Right renal cortex interstitium (tissue), 3 donors: ENCODE measurements at places on chromosomes 11 and 22. TPM values are rescaled to one million over a fixed set of nuclear protein-coding genes. Genes with fewer than 3 reads are reported as not detected.

RIMBP3B gene
- polyA plus RNA-seq: not detected

SPTBN2 gene
- polyA plus RNA-seq: 52.4 TPM

MMP7 gene
- 31.4 TPM for polyA plus RNA-seq

PISD gene
- polyA plus RNA-seq: 32.8 TPM

TPH1 gene
- 0.39 TPM for polyA plus RNA-seq

ART5 gene
- 2.3 TPM for polyA plus RNA-seq

DUSP8 gene
- 3.0 TPM for polyA plus RNA-seq

SAA1 gene
- not detected for polyA plus RNA-seq

SYT8 gene
- polyA plus RNA-seq: 0.33 TPM

MRGPRE gene
- not detected for polyA plus RNA-seq

RIC8A gene
- 81.4 TPM for polyA plus RNA-seq

SCN2B gene
- 5.1 TPM for polyA plus RNA-seq
